ENCODE measurements at places on chromosomes 5 and 9.

DNA sequence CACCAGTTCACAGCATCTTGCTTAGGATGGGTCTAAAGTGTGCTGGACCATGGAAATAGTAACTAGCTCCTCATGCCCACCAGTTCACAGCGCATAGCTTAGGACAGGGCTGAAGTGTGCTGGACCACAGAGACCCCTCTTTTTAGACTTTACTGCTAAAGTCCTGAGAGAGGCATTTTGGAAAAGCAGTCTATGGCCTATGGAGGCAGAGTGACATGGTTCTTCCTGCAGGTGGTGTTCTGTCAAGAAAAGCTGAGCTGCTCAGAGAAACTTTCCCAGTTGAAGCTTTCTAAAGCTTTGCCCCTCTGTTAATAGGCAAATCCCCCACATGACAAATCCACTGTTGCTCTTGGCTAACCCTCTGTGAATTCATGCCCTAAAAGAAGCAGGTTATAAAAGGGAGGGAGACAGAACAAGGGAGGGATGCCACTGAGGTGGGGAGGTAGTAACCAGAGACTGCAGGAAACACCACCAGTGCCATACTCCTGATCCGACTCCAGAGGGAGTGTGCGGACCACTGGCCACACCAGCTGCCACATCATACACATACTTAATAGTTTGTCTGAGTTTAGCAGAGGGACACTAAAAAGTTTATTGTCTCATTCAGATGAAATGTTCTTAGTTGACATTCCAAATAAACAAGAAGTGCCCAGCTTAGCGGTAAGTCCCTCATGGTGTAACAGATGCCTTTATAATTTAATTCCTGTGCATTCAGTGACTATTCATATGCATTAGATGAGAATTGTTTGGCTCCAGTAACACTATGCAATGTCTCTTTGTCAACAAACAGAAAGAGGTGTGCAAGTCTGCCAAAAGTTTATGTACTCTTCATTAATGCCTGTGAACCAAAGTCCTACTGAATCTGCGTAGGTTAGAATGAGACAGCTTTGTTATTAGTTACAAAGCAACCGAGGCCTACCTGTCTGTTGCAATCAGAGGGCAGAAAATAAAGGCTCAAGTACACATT, 236.2 kb upstream of the NFIL3 start:
- DNase-seq = no peak

DNA sequence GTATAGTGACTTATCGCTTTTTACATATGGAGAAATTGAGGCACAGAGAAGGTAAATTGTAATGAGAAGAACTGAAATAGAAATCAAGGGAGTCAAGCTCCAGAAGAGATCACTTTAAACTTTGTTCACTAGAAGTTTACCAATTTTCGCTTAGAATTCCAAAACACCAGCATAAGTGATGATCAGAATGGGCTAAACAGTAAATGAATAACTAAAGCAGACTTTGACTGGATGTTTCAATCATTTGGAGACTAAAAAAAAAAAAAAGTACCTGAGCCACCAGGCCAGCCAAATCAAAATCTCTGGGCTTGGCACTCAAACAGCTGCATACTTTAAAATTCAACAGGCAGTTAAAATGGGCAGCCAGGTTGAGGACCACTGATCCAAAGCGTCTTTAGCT, 38.2 kb upstream of the FYB1 start:
- no peak for DNase-seq

GRCh38 chr5:139407517-139407916, 3.6 kb upstream of the SPATA24 start:
- no peak for DNase-seq

DNA sequence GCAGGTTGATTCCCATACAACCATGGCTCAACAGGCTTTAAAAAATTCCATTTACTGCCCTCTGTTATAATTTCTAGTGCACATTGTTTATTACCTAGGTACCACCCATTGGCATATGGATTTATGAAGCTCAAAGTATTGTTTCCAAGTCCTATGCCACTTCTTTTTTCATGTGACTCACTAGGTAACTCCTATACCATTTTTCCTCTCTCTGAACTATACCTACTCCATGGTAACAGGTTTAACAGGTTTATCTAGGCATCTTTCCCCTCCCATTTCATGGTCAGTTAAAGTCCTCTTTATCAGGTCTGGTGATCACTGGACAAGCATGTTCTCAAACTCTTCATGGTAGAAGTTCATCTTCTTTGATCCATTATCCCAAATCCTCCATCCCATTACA, 49.6 kb upstream of the ABCA1 start:
- no peak for DNase-seq

DNA sequence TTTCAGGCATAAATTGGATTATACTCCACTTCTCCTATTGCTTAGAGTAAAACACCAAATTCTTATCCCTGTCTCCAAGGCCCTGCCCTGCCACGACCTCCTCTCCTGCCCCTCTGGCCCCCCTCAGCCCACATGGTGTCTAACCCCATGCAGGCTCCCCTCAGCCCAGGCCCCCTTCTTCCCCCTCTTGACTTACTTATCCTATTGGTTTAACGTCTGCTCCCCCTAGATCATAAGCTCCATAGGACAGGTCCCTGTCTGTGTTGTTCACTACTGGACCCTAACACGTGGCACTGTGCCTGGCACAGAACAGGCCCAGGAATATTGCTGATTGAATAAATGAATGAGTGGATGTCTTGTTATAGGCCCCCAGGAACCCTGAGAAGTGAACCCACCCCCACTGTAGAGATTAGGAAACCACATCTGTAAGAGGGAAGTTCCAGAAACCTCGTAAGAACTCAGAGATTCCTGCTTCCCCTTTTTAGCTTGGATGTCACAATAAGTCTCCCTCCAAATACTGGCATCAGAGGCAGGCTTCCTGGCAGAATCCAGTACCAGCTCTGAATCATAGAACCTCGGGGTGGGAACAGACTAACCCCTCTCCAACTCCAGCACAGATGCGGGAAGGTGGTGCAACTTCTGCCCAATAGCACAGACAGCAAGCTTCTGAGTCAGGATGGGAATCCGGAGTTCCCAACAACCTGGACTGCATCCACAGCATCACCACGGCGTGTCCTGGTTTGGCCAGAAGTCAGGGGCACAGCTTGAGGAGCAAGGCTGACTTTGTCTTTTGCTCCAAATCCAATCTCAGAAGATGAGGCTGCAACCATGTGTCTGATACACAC, 31.5 kb downstream of the HRH2 start:
- DNase-seq = no peak

DNA sequence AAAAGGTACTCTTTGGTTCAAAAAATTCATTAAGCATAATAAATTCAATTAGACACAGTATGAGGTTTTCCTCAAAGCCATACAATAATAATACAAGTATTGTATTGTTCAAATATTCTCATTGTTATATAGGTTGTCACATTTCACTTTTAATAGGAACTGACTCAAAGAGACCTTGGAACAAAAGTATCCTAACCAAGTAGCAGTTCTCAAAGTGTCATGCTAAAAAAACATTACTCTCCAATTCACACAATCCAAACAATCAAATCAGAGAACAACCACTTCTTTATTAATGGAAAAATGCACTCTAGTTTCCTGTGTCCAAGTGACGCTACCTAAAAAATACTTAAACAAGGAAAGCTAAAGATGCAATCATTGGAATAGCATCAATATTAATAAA, 115.4 kb downstream of the DENND1A start:
- DNase-seq = no peak

GRCh38 chr5:1758574-1758973, 41.1 kb downstream of the MRPL36 start:
- DNase-seq = no peak

Data from activated CD8-positive, alpha-beta memory T cell treated with anti-CD3 and anti-CD28 coated beads for 1 hour (primary cell).